ENCODE measurements at places on chromosomes 1 and 21.

DNA sequence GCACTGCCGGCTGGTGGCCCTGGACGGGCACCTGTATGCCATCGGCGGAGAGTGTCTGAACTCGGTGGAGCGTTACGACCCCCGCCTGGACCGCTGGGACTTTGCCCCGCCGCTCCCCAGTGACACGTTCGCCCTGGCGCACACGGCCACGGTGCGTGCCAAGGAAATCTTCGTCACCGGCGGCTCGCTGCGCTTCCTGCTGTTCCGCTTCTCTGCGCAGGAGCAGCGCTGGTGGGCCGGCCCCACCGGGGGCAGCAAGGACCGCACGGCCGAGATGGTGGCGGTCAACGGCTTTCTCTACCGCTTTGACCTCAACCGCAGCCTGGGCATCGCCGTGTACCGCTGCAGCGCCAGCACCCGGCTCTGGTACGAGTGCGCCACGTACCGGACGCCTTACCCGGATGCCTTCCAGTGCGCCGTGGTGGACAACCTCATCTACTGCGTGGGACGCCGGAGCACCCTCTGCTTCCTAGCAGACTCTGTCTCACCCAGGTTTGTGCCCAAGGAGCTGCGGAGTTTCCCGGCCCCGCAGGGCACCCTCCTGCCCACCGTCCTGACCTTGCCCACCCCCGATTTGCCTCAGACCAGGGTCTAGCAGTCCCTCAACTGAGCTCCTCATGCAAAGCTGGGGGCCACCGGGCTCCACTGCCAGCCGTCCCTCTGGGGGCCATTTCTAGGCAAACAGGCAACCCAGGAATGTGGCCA lies 2.1 kb downstream of the KLHDC7A start:
- DNase-seq: no peak

DNA sequence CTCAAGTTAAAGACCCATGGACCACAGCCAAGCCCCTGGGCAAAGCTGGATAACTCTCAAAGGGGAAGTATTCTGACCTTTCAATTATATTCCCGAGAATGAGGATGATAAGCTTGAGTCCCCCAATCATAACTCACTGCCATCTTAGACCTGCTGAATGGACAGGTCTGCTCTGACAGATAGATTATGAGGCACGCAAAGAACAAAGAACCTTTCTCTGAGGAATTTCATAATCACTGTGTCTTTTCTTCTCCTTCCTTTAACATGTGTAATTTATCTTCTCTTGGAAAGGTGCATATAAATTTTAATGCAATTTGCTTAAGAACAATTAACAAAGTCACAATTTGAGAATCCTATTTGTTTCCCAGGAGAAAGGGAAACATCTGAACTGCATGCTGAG lies 22.0 kb downstream of the PIGM start:
- no peak for DNase-seq

- DNase-seq: no peak
Observed at GRCh38 chr1:107467286-107467685, 326.4 kb downstream of the NTNG1 start.

DNA sequence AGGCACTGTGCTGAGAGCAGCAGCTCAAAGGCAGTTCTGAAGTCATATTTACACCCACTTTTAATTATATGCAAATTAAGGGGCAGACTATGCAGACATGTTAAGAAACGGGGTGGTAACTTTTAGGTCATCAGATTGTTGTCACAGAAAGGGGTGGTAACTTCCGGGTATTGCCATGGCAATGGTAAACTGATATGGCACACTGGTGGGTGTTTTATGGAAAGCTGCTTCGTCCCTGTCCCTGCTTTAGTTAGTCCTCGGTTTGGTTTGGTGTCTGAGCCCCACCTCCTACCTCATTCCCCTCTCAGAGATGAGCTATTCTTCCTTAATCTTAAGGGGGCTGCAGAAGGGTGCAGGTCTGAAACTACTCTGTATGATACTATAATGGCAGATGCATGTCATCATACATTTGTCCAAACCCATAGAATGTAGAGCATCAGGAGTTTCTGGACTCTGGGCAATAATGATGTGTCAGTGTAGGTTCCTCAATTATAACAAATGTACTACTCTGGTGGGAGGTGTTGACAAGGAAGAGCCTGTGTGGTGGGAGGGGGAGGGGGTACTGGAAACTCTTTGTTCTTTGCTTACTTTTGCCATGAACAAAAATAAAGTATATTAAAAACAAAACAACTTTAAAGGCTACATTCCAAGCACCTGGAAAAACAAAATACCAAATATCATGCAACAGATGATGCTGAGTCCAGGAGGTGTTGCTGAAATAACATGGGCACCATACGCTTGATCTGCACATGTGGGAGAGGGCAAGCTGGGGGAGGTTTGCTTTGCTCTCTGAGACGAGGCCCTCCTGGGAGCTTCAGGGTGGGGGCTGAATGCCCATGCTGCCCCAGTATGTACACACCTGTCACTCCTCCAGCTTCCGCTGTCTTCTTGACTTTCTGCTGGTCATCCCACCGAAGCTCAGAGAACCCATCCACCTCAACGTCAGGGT lies 6.3 kb downstream of the PARP1 start:
- no peak for DNase-seq

DNA sequence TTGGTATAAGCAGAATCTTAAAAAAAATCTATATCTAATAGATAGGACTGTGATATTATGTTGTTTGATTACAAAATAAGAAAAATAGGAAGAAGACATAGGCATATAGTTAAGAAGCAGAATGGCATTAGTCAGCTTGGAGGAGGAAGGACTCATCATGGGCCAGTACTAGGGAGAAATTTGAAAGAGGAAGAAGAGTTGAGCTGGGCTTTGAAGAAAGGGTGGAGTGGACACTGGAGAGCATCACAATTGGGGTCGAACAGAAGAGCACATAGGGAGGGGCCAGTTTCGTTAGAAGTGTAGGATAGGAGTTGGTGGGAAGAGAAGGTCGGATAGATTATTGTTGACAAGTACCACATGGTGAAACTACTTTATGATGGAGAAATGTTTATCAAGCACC lies 129.3 kb downstream of the CACHD1 start:
- DNase-seq: no peak

DNA sequence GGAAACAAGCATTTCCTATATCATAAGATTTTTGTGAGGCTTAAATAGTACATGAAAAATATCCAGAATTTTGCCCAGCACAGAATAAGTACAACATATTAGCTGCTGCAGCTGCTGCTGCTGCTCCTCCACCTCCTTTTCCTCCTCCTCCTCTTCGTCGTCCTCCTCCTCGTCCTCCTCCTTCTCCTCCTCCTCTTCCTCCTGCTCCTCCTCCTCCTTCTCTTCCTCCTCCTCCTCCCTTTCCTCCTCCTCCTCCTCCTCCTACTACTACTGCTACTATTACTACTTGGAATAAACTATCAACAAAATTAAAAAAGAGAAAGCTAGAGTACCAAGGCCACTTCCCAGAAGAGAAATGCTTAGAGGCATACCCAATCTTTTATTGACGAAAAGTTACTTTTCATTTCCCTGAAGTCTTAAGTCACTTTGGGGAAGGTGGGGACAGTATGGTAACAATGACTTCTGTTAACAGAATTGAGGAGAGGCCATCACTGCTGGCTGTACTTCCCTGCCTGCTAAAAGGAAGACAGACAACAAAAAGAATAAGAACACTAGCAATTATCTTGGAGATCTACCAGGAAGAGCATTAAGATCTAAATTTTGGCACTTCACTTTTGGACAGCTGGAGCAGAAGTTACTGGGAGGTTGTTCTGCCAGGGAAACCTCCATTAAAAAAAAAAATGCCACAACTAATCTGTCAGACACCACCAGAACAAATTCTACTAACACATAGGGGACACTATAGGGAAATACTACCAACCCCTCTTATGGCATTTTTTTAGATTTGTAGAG lies 7.1 kb downstream of the DENND1B start:
- DNase-seq: no peak

DNA sequence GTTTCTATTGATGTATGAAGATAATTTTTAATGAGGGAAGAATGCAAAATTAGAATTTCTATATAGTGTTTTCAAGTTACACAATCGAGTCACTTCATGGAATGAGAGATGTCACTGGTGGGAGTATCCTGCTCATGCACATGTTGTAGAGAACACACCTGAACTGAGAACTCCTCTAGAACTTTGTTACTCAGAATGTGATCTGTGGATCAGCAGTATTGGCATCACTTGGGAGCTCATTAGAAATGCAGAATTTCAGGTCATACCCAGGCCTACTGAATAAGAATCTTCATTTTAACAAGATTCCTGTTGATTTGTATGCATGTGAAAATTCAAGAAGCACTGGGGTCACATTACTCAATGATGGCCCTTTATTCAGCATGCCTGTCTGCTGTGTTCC lies 28.8 kb downstream of the ZNF326 start:
- DNase-seq: no peak

- no peak for DNase-seq
Observed at GRCh38 chr1:19646377-19647319, 2.5 kb downstream of the NBL1 start.

DNA sequence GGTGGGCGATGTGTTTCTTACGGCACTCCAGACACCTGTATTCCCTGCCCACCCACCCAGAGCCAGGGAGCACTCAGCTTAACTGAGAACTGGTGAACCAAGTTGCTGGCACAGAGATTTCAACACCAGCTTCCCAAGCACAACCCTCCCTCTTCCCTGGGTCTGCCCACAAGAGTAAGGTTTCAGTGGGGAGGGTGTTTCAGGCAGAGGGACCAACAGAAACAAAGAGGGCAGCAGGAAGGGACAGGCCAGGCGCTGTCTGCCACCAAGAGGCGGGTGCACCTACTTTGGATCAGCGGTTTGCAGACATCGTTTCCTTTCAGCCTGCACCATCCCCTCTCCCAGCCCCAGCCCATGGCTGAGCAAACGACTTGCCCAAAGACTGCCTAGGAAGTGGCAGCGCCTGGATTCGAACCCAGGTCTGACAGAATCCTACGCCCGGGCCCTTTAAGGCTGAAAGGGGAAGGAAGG lies 21.9 kb upstream of the ALDH4A1 start:
- peak; percentile 80 for DNase-seq

- no peak for DNase-seq
Observed at GRCh38 chr1:94949681-94950661, 23.1 kb upstream of the CNN3 start.

- DNase-seq: no peak
Observed at GRCh38 chr1:72969461-72969860, 687.1 kb upstream of the NEGR1 start.

DNA sequence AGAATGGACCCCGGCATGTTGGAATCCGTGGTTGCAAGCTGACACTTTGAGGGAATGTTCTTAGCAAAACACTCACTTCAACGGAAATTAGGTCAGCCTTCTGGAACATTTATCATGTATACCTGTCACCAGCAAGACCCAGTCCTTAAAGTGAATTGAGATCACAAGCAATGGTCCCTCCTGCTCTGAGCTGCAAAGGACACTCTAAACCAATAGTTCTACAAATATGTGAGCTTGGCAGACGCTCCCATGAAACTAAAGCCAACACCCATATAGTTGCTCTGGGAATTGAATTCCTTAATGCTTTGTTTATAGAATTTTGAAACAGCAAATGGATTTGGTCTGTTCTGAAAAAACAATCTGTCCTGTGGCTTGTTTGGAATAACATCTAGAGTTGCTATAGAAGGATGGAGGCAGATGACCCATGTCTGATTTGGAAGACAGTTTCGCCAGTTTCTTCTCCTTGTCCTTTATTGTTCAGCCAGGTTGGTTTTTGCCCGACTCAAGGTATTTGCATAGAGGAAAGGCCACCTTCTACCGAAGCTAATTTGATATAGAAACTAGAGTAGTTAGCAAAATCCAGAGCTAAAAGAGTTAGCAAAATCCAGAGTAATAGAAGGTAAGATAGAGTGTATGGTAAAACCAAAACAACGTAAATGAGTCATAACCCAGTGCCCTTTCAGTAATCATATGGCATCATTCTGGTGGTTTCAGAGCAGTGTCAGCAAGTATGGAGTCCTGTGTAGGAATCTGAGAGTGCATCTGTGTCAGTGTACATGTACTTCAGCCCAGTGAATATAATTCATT lies 236.2 kb downstream of the NFIA start:
- DNase-seq: peak; percentile 93

All from fibroblast of gingiva (primary cell).